ENCODE measurements at places on chromosomes 12 and 14. TPM values are rescaled to one million over a fixed set of nuclear protein-coding genes. Genes with fewer than 3 reads are reported as not detected.
A peak's percentile ranks its signal among the peaks of the same experiment; 100 is the strongest.

DNA sequence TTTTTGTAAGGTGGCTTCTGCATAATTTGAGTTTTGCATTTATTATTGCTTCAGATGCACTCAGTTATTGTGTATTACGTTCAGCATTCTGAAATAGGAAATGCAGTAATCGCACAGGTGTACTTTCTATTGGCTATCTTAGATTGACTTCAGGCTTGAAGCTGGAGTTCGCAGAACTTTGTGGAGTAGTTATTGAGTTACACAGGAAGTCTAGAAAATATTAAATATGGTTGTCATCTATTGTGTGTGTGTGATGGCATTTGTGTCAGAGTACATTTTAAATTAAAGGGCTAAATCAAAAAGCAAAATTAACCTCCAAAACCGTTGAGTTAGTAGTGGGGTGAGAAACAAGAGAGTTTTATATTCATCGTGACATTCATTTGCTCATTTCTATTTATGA is 2.7 kb downstream of the ARID2 start:
- no peak for DNase-seq

GRCh38 chr12:3097836-3098235 is 20.7 kb downstream of the TSPAN9 start:
- no peak for DNase-seq

GRCh38 chr12:95790917-95791849 is 619 bp upstream of the NTN4 start:
- DNase-seq: peak; percentile 8

DNA sequence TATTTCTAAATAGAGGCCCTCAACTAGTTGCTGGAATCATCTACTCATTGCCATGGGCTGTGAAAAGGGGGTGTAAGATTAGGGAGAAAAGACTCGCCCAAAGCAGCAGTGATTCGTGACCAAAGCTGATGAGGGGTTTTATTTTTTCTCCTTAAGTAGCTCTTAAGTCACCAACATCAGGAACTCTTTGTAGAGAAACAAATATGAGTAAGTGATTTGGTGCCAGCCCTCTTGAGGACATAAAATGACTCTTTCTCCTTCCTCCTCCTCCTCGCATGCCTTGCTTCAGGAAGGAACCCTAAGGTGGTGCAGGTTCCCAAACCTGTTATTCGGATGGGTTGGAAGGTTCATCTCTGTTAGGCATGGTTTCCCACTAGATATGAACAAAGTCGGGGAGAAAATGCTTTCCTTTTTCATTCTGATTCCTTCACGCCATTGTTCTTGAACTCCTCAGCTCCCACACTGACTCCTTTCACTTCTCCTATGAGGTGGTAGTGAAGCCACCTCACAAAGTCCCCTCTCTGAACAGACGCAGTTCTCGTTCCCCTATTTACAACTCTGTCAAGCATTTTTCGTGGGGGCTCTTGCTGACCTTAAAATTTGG is 113.4 kb downstream of the ETV6 start:
- DNase-seq: no peak

DNA sequence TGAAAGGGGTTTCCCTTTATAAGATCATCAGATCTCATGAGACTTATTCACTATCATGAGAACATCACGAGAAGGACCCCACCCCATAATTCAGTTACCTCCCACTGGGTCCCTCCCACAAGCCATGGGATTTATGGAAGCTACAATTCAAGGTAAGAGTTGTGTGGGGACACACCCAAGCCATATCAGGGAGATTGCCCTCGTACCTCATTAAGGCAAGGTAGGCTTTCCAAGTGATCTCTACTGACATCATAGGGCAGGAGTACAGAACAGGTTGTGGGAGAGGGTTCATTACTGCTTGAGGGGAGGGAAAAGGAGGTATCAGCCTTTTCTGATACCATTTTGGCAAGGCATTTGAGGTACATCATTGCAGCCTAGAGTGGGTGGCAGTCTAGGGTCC is 524.6 kb downstream of the PRKD1 start:
- no peak for DNase-seq

Gene C1S
- 122 TPM for total RNA-seq
